ENCODE measurements at places on chromosomes 3 and 15. TPM values are rescaled to one million over a fixed set of nuclear protein-coding genes. Genes with fewer than 3 reads are reported as not detected.

- DNase-seq, result no peak
These were observed 11.4 kb downstream of the CLK3 start for GRCh38 chr15:74626752-74627692.

DNA sequence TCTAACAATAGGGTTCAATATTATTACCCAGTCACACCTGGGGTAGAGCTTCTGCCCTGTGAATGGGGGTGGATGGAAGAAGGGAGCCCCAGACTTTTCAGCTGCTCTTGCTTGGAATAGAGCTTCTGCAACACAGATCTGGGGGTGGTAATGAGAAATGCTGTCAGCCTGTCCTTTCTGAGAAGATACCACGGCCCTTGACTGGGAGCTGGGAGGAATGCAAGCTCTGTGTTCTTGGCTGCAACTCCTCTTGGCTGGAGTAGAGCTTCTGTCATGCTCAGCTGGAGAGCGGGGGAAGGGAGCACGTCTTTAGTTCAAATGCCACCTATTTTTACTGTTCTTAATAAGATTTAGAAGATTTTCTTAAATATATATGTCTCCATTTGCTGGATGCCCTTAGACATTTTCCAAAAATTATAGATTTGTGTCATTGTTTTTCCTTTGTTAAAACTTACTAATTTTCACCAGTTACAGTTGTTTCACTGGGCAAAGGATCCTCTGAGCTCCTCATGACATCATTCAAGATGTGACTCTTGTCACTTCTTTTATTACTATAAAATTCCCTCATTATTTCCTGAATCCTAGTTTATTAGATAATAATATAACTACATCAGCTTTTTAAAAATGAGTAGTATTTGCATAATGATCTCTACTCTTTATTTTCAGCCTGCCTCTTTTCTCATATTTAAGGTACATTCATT lies 180.0 kb upstream of the TGFBR2 start:
- DNase-seq, result no peak

GRCh38 chr15:33535135-33535534 lies 224.4 kb downstream of the RYR3 start:
- no peak for DNase-seq

GRCh38 chr3:105399611-105400010 lies 32.9 kb downstream of the ALCAM start:
- no peak for DNase-seq

- DNase-seq, result no peak
These were observed 4.0 kb downstream of the RASSF1 start for GRCh38 chr3:50336452-50337174.

GRCh38 chr15:63815211-63815610 lies 18.5 kb downstream of the HERC1 start:
- no peak for DNase-seq

GRCh38 chr3:195169011-195169649 lies 101.8 kb downstream of the XXYLT1 start:
- DNase-seq, result no peak

GRCh38 chr3:72176537-72177041 lies 391.6 kb upstream of the PROK2 start:
- DNase-seq, result no peak

GRCh38 chr15:68295014-68295805 lies 17.7 kb downstream of the FEM1B start:
- DNase-seq, result no peak

DNA sequence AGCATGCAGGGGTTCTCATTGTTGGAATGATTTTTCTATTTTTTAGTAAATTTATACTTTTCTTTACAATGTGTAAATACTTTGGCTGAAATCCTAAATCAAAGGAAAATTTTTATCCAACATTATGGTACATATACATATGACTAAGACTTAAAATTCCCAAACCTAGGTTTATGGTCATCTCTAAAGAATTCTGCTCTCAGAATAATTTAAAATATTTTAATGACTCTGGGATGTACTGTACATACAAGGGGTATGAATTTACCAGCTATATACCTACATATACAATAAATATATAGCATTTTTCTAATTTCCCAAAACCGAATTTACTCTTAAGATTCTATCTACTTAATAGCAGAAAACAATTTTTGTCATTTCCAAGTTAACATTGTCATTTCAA lies 137.9 kb upstream of the POU1F1 start:
- no peak for DNase-seq

DNA sequence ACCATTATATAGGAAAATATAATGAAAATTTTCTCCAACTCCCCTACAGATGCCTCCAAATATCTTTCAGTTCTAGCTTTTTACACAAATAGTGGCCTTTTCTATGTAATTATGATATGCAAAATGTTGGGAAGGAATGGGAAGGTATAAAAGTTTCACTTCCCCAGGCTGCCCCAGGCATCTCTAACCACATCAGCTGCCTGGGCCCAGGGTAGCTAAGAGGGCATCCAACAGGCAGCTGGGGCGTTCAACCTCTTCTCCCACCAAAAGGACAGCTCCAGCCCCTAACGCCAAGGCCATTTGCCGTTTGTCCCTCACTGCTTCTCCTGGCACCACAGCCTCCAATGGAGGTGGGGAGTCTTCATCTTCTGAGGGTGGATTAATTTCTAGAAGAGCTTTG lies 188.1 kb upstream of the TSC22D2 start:
- DNase-seq, result no peak

DNA sequence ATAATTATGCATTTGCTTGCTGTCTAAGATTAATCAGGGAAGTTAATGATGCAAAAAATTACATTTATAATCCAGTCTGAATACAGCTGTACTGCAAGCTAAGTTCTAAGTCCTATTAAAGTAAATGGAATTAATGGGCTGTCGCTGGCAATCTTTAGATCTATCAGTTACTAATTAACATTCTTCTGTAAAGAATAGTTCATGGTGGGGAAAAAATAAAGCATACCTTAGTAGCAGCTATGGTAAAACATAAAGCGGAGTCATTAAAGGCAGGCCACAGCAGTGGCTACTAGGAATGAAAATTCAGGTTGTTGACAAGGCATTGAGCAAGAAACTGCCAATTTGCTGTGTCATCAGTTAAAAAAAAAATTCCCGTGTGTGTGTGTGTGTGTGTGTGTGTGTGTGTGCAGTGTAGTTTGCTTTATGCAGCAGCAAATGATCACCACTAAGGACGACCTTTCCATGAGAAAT lies 129.8 kb downstream of the ZNF385D start:
- no peak for DNase-seq

Gene MAN2A2
- 36.0 TPM for polyA plus RNA-seq

Gene COL8A1
- polyA plus RNA-seq, result 5.3 TPM

Gene ANKDD1A
- 4.4 TPM for polyA plus RNA-seq

Gene SUSD5
- polyA plus RNA-seq, result 5.3 TPM

Gene CCR8
- polyA plus RNA-seq, result not detected

Gene NBEAL2
- 30.9 TPM for polyA plus RNA-seq

Gene TICRR
- polyA plus RNA-seq, result 8.5 TPM

Gene PRSS50
- polyA plus RNA-seq, result 2.0 TPM

Gene SEMA5B
- polyA plus RNA-seq, result 23.4 TPM

Gene SNTN
- not detected for polyA plus RNA-seq

Gene LSAMP
- polyA plus RNA-seq, result 11.4 TPM

Gene SLC51A
- 10.4 TPM for polyA plus RNA-seq

Data from right renal cortex interstitium (tissue), 3 donors.